ENCODE measurements at places on chromosomes 3 and 15. TPM values are rescaled to one million over a fixed set of nuclear protein-coding genes. Genes with fewer than 3 reads are reported as not detected.

GRCh38 chr3:132659000-132659364 lies 627 bp downstream of the ACAD11 start:
- DNase-seq: no peak
- peak overlapping the region; percentile 97 for H3K27ac ChIP-seq
- no peaks in the 10 kb centered on the region for H3K36me3 ChIP-seq
- H3K4me3 ChIP-seq: peak overlapping the region; percentile 78
- H3K4me1 ChIP-seq: peaks cover 40% of the 10 kb centered on the region

GRCh38 chr3:188490416-188490815 lies 336.5 kb downstream of the LPP start:
- DNase-seq: no peak
- H3K36me3 ChIP-seq: peaks cover 8% of the 10 kb centered on the region
- H3K4me1 ChIP-seq: no peaks in the 10 kb centered on the region

DNA sequence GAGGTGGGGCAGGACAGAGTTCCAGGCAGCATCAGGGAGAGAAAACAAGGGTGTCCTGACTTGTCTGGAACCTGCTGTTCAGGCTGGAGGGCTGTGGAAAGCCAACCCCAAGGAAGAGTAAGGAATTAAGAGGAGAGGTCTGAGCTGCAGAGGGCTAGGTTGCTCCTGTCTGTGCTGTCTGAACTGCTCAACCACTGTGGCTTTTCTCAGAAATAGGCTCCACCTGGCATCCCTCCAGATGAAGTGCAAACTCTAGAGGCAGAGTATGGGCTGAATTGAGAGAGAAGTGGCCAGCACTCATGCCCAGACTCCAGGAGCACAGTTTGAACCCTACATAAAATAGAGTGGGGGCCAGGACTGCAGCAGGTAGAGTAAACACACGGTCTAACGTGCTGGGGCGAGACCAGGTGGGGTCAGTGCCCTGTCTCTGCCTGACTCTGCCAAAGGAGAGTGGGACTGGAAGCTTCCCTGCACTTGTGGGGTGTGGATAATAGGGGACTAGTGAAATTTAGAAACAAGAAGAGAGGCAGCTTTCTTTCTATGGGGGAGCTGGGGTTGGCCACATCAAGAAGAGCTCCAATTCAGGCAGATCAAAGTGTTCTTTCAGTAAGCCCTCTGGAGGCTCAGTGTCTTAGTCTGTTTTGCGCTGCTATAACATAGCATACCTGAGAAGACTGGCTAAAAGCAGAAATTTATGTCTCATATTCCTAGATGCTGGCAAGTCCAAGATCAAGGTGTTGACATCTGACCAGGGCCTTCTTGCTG lies 28.0 kb upstream of the MNS1 start:
- H3K4me1 ChIP-seq: peaks cover 8% of the 10 kb centered on the region
- no peak for DNase-seq
- no peaks in the 10 kb centered on the region for H3K27me3 ChIP-seq
- H3K36me3 ChIP-seq: no peaks in the 10 kb centered on the region
- no peak overlapping the region for H3K27ac ChIP-seq

- H3K4me1 ChIP-seq: peaks cover 3% of the 10 kb centered on the region
- H3K27ac ChIP-seq: no peak overlapping the region
- H3K27me3 ChIP-seq: no peaks in the 10 kb centered on the region
- H3K4me3 ChIP-seq: no peak overlapping the region
- no peaks in the 10 kb centered on the region for H3K36me3 ChIP-seq
These were observed 59.4 kb downstream of the MECOM start for GRCh38 chr3:169604118-169604517.

The GOLGA8J gene
- total RNA-seq: not detected

The ATG7 gene
- 49.9 TPM for total RNA-seq

GRCh38 chr3:46479021-46479420 lies 14.3 kb upstream of the LTF start:
- H3K27ac ChIP-seq: no peak overlapping the region
- no peak for DNase-seq
- H3K4me3 ChIP-seq: no peak overlapping the region
- no peaks in the 10 kb centered on the region for H3K27me3 ChIP-seq

GRCh38 chr15:93517176-93517575 lies 428.2 kb upstream of the RGMA start:
- H3K27ac ChIP-seq: no peak overlapping the region
- no peak for DNase-seq
- no peaks in the 10 kb centered on the region for H3K36me3 ChIP-seq
- H3K27me3 ChIP-seq: peaks cover 6% of the 10 kb centered on the region
- no peaks in the 10 kb centered on the region for H3K4me1 ChIP-seq
- no peak overlapping the region for H3K4me3 ChIP-seq

- no peaks in the 10 kb centered on the region for H3K36me3 ChIP-seq
- DNase-seq: no peak
These were observed 31.8 kb downstream of the IQGAP1 start for GRCh38 chr15:90419738-90420406.

The MORC1 gene
- total RNA-seq: not detected

DNA sequence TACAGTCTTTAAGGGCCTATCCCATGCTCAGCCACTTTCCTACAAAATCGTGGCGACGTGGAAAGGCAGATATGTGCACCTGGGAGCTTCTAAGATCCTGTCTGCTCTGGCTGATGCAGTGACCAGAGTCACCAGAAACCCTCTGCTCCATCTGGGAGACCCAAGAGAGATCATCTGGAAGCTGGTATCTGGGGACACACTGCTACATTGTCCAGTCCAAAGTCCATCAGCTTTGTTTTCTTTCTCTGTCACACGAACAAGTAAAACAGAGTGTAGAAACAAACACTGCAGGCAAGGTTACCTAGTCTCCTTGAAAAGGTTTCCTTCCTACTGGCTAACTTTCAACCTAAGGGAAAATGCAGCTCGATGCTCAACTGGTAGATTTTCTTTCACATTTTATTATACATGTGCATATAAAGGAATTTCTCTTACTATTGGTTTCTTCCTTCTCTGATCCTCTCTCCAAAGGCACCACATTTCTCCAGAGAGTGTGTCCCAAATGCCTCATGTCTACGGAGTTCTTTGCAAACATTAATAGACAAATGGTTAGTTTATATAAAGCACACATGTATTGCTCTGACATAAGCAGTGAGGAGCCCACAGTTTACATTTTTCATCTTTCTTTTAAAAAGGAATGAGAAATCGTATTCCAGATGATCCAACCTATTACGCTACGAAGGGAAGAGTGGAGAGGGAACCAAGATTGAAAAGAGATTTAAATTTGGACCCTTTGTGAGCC lies 8.3 kb upstream of the GREM1 start:
- no peak overlapping the region for H3K4me3 ChIP-seq
- H3K4me1 ChIP-seq: no peaks in the 10 kb centered on the region
- H3K27ac ChIP-seq: no peak overlapping the region
- DNase-seq: no peak
- peaks cover 19% of the 10 kb centered on the region for H3K27me3 ChIP-seq

DNA sequence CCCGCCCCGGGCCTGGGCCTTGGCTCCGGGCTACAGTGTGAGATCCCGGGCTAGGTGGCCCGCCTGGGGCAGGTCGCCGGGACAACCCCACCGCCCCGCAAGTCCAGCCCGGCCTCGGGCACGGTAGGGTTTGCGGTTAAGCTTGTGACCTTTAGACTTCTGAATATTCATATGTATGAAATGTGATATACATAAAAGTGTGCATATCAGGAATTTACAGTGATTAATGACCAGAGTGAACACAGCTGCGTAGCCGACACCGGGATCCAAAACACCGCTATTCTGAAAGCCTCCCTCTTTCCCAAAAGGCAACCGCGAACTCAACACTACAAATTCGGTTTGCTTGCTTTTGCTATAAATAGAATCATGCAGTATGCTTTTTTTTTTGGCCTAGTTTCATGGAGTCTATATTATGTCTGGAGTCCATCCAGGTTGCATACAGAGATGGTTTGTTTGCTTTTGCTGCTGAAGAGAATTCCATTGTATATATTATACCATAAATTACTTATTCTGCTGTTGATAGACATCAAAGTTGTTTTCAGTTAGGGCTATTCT lies 636 bp upstream of the SNRPA1 start:
- no peaks in the 10 kb centered on the region for H3K27me3 ChIP-seq
- H3K4me3 ChIP-seq: peak overlapping the region; percentile 72
- peak overlapping the region; percentile 90 for H3K27ac ChIP-seq

DNA sequence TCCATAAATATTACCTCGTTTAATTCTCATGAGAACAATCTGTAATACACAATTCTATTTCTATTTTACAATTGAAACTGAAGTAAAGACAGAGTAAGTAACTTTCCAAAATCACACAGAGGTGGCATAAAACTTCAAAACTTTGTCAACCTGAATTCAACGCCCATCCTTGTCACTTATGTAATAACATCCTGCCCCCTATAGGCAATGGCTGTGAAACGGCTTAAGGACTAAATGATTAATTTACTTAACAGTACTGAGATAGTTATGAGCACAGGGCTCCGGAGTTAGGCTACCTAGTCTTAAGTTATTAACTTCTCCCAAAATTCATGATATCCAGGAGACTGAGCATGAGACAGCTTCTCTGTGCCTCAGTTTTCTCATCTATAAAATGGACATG lies 293.1 kb upstream of the CHRM5 start:
- DNase-seq: no peak
- peaks cover 7% of the 10 kb centered on the region for H3K27me3 ChIP-seq
- H3K27ac ChIP-seq: no peak overlapping the region
- H3K4me3 ChIP-seq: no peak overlapping the region

DNA sequence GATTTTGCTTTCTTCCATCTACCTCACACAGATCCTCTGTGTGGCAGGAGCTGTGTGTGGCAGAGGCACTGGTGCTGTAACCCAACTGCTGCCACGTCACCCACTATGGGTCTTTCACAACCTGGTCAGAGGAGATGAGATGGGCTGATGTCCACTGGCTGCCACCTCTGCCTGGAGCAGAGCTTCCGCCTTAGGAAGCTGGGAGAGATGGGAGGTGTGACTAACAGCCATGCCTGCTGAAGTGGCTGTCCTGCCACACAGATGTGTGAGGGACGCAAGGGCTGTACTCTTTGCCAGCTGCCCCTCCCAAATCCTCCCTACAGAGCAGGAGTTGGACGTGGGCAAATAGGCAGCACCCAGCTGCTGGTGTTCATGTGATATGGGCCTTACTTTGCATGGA lies 329.5 kb downstream of the GABRB3 start:
- H3K36me3 ChIP-seq: no peaks in the 10 kb centered on the region
- H3K4me1 ChIP-seq: no peaks in the 10 kb centered on the region
- no peaks in the 10 kb centered on the region for H3K27me3 ChIP-seq
- no peak for DNase-seq

The CTNNB1 gene
- 305 TPM for total RNA-seq

DNA sequence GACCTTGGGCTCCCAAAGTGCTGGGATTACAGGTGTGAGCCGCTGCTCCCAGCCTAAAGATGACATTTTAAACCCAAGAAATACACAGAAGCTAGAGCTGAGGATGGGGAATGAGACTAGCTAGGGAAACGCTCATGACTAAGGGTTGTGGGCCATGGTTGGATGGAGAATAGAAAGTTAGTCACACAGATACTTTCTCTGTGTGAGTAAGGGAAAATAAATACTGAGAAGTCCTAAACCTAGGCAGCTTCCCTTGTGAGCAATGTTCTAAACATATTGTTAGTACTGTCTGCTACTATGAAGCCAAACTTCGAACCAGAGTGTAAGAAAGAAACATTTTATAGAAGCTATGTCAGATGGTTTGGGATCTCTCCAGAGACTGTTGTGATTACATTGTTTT lies 304.8 kb upstream of the STAC start:
- H3K4me1 ChIP-seq: no peaks in the 10 kb centered on the region
- H3K27ac ChIP-seq: no peak overlapping the region
- H3K27me3 ChIP-seq: no peaks in the 10 kb centered on the region

- peaks cover 15% of the 10 kb centered on the region for H3K36me3 ChIP-seq
- H3K27ac ChIP-seq: peak overlapping the region; percentile 33
- peak; percentile 67 for DNase-seq
- H3K4me1 ChIP-seq: peaks cover 19% of the 10 kb centered on the region
These were observed 41.5 kb downstream of the CP start for GRCh38 chr3:149180057-149180573.

The NUSAP1 gene
- 6.7 TPM for total RNA-seq

The TGM5 gene
- not detected for total RNA-seq

DNA sequence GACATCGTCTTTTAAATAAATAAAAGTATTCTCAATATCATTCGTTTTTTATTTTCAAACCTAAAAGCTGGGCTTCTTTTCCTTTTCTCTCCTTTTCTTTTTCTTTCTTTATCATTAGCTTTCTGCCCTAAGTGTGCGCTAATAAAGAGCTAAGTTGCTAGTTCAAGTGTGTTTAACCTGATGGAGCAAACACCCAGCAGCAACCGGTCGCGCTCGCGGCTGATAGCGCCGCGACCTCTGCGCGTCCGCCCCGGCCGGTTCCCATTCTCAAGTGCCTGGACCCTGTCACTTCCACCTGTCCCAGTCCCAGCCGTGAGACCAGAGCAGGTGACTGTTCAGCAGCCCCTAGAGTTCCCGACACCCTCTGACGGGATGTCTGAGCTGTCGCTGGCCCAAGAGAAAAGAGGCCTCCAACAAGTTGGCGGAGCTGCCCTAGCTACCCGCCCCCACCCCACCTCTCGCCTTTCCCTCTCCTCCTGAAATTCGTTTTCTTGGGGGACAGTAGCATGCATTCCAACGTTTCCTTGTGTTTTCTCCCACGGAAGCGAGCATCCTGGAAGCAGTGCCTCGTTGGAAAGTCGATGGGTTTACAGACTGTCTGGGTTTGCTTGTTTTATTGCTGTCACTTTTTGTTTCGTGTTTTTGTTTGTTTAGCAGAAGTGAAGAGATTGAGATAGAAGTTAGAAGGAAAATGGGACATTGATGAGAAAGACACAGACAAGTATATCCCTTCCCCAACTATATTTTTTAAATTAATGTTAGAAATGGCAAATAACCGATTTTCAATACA lies 3.1 kb upstream of the MECOM start:
- H3K27ac ChIP-seq: peak overlapping the region; percentile 53
- peaks cover 73% of the 10 kb centered on the region for H3K27me3 ChIP-seq
- DNase-seq: peak; percentile 70
- peak overlapping the region; percentile 41 for H3K4me3 ChIP-seq
- no peaks in the 10 kb centered on the region for H3K36me3 ChIP-seq

DNA sequence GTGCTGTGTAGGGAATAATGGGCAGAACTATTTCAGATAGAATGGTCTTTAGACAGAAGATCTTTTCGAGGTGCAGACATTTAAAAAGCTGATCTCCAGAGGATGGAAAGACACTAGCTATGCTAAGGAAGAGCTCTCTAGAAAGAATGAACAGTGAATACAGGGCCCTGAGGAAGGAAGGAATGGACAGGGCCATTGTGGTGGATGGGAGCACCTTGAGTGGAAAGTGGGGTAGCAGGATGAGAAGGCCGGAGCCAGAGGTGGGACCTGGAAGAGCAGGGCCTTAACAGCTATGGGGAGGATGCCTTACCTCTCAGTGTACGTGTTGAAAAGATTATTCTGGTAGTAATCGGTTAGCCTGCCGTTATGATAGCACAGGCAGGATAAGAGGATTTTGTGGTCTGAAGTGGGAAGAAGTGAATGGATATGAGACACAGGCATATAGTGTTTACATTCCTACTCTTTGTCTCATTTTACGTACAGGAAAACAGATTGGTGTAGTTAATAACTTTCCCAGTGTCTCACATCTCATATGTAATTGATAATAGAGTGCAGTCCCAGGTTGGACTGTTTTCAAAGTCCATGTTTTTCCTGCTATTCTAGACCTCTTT lies 172.4 kb downstream of the KLHL25 start:
- H3K27me3 ChIP-seq: no peaks in the 10 kb centered on the region
- DNase-seq: no peak
- H3K36me3 ChIP-seq: peaks cover 26% of the 10 kb centered on the region
- peak overlapping the region; percentile 47 for H3K4me3 ChIP-seq

Measured in upper lobe of right lung (tissue), 1 donor.